ENCODE measurements at places on chromosomes 6 and 20.

DNA sequence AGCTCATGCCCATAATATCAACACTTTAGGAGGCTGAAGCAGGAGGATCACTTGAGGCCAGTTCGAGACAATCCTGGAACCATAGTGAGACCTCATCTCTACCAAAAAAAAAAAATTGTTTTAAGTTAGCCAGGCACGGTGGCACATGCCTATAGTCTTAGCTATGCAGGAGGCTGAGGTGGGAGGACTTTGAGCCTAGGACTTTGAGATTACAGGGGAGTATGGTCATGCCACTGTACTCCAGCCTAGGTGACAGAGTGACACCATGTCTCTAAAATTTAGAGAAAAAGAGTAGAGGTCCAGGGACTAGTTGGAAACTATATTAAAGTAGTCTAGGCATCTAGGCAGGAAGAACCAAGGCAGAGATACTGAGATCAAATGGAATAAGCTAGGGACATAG, 121.6 kb downstream of the SLC16A10 start:
- no peak for DNase-seq

DNA sequence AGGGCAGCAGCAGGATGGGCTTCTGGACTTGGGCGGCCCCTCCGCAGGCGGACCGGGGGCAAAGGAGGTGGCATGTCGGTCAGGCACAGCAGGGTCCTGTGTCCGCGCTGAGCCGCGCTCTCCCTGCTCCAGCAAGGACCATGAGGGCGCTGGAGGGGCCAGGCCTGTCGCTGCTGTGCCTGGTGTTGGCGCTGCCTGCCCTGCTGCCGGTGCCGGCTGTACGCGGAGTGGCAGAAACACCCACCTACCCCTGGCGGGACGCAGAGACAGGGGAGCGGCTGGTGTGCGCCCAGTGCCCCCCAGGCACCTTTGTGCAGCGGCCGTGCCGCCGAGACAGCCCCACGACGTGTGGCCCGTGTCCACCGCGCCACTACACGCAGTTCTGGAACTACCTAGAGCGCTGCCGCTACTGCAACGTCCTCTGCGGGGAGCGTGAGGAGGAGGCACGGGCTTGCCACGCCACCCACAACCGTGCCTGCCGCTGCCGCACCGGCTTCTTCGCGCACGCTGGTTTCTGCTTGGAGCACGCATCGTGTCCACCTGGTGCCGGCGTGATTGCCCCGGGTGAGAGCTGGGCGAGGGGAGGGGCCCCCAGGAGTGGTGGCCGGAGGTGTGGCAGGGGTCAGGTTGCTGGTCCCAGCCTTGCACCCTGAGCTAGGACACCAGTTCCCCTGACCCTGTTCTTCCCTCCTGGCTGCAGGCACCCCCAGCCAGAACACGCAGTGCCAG, at the start of gene TNFRSF6B:
Gene TNFRSF6B, plus strand, starts transcription at position 25 of the 729 bp plus-strand sequence. Its CDS starts 116 bp downstream, at position 141.
- no peak for DNase-seq

DNA sequence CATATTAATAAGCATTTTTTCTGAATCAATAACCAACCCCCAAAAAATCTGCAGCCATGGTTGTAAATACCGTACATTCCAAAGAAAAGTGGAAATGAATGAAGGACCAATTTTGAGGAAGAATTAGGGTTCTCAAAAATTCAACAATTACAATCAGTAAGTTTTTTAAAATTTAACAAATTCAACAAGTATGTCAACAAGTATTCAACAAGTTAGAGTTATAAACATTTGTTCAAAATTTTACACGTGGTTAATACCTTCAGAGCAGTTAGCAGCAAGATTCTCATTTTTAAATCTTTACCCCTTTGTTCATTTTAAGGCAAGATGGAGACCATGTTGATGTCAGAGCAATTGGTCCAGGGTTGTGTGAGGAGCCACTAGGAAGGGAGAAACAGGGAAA, 27.6 kb upstream of the ANKEF1 start:
- DNase-seq = no peak

- DNase-seq = no peak
These were observed 14.5 kb downstream of the CHMP4B start for GRCh38 chr20:33825340-33826269.

DNA sequence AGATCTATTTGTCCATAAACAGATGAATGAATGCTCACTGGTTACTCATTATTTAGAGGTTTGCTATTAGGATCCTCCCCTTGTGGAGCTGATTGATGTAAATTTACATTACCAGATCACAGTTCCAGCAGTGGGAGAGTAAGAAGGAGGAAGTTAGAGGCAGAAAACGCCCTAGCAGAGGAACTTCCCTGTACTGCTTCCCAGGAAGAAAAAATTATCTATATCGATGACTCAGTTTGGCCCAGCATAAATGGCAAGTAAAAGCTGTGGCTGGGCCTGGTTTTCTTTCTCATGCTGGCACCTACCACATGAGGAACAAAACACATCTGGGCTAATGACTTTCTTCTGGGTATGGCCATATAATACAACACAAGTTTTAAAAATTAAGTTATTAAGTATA, 35.7 kb downstream of the DNAAF9 start:
- DNase-seq = no peak

DNA sequence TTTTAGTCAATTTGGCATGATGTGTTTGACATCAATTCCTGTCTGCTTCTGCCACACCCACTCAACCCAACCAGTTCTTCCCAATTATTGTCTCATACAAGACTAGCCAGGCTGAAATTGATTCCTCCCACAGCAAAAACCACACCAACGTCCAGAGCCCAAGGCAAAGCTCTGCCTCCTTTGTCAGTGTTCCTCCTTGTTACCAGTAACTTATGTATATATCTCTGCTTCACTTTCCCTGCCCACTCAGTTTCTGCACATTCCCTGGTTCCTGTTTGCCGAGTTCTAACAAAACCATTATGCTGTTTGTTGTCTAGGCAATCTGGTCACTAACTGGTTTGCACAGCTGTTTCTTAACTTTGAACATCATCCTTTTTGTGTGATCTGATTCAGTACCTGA, 547.9 kb upstream of the PTCHD4 start:
- DNase-seq = no peak

GRCh38 chr6:126015863-126016262, 29.5 kb downstream of the TRMT11 start:
- DNase-seq = no peak

GRCh38 chr6:15472621-15473020, 190.2 kb downstream of the DTNBP1 start:
- no peak for DNase-seq

DNA sequence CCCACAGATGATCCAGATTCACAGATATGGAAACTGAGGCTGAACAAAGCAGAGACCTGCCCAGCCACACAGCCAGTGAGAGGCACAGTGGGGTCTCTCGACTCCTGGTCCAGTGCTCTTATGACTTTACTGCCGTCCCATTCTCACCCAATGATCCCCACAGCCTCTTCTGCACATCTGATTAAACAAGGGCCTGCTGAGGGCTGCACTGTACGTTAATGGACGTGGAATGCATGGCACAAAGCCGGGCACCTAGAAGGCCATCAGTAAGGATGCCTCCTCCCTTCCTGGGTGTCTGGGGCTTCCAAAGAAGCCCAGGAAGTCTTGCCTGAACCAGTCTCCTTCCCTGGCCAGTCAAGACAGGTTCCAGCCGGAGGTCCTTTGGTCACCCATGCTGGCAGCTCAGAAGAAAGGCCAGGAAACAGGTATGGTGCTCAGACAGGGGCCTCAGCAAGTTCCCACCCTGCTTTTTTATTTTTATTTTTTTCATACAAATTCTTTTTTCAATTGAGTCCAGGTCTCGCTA, 3.8 kb downstream of the TFEB start:
- no peak for DNase-seq

GRCh38 chr20:32483351-32484224, 101.5 kb downstream of the NOL4L start:
- peak; percentile 27 for DNase-seq

GRCh38 chr6:37987559-37987958, 168.0 kb downstream of the ZFAND3 start:
- no peak for DNase-seq

- DNase-seq = no peak
These were observed 23.0 kb upstream of the IER3 start for GRCh38 chr6:30767158-30767943.

DNA sequence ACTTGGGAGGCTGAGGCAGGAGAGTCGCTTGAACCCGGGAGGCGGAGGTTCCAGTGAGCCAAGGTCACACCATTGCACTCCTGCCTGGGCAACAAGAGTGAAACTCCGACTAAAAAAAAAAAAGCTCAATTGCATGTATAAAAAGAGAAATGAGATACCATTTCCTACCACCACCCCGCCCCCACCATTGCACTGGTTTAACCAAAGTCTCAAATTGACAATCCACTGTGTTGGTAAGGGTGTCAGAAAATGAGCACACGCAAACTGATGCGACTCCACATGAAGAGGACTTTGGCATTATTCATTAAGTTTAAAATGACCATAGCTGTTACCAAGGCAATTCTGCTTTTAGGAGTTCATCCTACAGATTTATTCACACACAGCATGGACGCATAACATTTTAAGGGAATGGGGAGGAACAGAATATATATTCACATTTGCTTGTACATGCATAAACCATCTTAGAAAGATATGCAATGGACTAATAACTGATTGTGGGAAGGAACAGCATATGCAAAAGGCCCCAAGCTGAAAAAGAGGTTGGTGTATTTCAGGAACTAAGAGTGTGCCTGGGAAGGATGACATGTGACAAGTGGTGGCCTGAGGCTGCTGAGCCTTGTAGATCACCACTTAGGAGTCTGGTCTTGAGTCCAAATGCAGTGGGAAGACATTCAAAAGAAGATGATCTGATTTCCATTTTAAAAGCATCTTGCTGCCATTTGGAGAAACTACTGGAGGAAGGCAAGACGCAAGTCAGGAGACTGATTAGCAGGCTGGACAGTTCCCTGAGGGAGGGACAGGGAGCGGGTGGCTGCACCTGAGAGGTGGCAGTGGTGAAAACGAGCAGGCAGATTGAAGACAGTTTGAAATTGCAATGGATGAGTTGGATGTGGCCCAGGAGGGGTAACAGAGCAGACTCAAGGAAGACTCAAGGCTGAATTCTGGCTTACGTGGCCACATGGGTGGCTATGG, 37.2 kb upstream of the PTPN1 start:
- DNase-seq = no peak

- DNase-seq = no peak
These were observed 9.2 kb downstream of the FRS3 start for GRCh38 chr6:41770381-41771057.

DNA sequence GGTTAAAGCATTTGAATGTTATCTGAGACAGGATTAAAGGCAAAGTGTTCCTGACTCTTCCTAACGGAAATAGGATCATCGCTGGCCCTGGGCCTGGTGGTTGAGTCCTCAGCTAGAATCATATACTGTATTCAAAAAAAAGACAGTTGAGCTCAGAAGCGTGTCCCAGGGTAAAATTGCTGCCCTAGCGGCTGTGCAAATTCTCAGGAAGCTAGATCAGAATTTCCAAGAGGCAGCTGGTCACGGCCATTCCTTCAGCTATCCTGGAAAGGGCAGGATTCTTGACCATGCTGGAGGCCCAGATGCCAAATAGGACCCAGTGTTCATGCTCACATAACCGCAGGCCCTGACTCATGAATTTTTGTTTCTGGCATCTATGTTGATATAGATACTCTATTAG, 67.4 kb downstream of the STMND1 start:
- DNase-seq = no peak

- no peak for DNase-seq
These were observed 79.8 kb upstream of the FAM184A start for GRCh38 chr6:119158057-119158848.

DNA sequence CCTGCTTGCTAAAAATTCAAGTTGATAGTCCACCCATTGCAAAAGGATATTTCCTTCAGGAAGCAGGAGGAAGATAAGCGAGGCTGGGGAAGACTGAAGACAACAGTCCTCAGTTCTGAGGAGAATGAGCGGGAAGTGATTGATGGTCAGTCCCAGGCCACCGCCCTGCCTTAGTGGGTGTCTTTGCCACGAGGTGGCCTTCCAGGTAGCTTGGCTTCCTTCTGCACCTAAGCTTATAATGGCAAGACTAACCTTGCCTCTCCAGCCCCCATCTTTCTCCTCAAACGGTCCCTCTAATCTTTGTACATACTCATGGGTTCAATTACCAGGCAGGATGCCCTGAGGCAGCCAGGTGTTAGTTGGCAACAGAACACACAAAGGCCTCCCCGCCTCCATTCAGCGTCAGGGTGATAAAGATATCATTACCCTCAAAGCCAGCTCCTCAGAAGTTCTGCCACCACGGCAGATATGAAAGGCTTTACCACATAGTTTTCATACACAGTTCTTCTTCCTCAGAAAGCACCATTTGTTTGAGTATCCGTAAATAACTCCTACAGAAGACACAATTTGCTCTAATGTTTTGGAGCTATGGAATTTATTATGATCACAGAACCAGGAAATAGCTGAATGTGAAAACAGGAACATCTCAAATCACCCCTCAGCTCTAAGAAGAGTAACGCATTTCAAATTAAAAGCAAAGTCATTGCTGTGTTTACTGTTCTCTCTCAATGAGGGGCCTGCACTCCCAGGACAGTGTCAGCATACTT, 249.4 kb downstream of the ATXN1 start:
- DNase-seq = no peak

- no peak for DNase-seq
These were observed 15.1 kb downstream of the ACSS1 start for GRCh38 chr20:25042531-25043498.

DNA sequence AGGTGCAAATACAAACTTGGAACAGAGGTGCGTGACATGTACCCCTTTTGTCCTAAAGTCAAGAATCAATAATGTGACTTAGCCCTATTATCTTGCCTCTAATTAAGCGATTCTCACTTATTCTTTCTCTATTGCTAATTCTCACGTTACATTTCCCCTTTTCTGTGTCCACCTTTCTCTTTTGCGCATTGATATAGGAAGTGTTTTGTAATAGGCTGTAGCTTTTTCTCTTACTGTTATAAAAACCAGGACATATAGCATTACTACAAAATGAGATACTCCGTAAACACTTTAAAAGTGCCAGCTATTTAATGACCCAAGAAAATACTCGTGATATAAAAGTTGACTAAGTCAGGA, 669 bp upstream of the TMEM30A start:
- DNase-seq = no peak

- no peak for DNase-seq
These were observed 440.0 kb downstream of the HAO1 start for GRCh38 chr20:7500231-7500663.

DNA sequence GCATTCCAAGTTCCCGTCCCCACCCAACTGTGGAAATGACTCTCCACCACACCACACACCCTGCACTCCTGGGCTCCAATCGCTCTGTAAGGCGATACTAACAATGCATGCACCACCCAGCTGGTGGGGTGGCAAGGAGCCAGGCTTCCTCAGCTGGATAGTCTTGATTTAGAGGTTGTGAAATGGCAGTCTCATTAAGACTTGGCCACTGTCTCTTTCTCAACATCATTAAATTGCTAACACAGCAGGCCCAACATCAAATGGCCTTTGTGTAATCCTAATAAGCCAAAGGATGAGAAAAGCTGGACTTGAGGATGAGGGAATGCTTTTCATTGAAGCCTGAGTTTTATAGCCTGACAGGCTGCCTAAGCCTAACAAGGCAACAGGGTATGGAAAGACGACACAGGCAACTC, 223.7 kb downstream of the GMDS start:
- DNase-seq = no peak
